ENCODE measurements at places on chromosomes 7 and 10.

GRCh38 chr10:5752301-5752871, 60.8 kb downstream of the GDI2 start:
- no peak for ATAC-seq

GRCh38 chr7:19116121-19117090, 1.0 kb downstream of the TWIST1 start:
- peak; percentile 4 for ATAC-seq

DNA sequence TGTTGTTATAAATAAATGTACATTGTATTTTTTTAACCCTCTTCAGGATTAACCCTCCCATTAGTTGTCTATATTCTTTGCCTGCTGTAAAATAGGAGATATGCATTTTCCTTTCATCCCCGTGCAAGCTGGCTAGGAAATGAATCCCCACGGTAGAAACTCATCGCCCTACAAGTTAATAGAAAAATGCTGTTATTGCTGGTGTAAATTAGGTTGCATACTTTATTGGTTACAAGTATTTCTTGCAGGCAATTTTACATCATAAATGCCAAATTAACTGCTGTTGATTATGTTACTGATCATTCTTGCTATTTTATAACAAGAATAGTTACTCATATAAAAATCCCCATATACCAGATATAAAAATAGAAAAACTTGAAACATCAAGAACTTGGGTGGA, 454.2 kb upstream of the KLF6 start:
- no peak for ATAC-seq

GRCh38 chr7:99218406-99219184, 10.7 kb upstream of the KPNA7 start:
- ATAC-seq = no peak

DNA sequence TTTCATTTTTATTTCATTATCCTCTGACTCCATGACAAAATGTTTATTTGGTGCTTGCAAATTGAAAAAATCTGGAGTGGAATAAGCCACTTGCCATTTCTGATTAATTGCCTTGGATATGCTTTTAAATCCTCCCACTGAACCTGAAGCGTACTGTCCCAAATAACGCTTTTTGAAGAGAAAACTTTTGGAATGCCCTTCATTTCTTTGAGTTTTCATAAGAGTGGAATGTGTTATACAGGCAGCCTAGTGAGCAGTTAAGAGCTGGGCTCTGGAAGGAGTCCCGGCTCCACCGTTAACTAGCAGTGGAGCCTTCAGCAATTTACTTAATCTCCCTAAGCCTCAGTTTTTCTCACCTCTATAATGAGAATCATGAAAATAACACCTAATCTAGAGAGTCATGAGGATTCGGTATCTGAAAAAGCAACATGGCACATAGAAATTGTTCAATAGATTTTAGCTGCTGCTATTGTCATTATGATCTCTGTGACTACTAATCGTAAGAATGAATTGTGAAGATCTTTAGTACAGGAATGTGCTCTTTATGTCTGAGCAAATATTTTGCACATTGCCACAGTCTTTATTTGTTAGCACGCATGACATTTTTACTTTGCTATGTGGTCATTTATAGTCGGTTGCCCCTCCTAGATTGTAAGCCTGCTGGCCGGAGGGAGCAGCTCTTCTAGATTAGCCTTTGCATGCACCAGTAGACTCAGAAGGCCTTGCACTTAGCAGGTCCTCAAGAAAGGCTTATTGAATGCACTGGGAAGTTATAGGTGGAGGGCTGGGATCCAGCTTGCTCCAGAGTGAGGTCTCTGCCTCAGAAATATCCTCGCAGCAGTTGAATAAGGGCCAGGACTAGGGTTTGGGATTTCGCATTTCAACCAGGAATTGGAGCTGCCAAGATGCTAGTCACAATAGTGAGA, 59.4 kb downstream of the PLCE1 start:
- no peak for ATAC-seq

DNA sequence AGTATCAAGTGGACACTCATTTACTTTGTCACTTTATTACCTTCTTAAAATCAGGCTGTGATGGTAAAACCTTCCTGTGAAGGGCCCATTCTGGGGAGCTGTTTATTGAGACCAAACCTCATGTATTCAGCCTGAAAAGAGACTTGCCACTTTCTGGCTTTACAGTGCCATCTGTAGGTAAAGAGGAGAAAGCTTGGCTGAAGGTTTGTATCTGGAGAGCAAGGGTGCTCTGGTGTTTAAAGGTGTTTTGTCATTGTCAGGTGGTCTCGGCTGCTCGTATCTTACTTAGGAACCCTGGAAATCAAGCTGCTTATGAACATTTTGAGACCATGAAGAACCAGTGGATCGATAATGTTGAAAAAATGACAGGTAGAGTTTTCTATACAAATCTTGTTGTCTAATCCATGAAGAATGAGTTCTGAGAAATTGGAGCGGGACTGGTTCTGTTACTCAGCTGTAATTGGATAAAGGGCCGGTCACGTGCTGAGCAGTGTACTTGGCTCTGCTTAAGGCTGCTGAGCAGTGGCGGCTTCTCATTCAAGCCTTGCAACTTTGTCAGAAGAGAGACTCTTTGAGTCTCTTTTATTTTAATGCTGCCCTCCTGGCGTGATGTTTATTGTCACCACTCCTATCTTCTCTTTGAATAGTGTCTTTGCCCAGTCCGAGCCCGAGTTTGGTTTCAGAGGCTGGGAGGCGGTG, 46.9 kb downstream of the AP3M1 start:
- ATAC-seq = no peak

DNA sequence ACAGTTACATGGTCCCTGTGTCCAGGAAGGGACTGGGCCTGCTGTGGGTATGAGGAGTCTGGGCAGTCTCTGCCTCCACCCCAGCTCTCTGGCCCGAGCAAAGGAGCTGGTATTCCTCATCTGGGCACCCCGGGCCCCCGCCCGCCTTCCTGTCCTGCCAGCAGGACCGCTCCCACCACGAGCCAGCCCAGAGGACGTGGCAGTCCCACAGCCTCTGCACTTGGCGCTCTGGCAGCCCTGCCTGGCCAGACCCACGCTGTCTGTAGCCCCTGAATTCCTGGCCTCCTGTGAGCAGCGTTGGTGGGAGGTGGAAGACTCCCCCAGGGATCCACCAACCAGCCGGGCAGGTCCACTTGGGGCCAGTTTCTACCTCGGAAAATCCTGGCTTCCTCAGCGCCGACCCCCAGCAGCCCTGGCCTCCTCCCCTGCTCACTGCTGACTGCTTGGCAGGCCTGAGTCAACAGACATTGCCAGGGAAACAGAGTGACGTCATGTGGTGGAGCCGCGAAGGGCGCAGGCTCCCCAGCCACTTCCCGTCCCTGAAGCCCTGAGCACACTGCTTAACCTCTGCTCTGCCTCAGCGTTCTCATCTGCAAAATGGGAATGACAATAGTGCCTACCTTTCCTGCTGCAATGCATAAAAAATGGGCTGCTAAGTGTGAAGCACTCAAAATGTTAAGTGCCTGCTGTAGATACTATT, 21.6 kb upstream of the LIMK1 start:
- peak; percentile 93 for ATAC-seq

DNA sequence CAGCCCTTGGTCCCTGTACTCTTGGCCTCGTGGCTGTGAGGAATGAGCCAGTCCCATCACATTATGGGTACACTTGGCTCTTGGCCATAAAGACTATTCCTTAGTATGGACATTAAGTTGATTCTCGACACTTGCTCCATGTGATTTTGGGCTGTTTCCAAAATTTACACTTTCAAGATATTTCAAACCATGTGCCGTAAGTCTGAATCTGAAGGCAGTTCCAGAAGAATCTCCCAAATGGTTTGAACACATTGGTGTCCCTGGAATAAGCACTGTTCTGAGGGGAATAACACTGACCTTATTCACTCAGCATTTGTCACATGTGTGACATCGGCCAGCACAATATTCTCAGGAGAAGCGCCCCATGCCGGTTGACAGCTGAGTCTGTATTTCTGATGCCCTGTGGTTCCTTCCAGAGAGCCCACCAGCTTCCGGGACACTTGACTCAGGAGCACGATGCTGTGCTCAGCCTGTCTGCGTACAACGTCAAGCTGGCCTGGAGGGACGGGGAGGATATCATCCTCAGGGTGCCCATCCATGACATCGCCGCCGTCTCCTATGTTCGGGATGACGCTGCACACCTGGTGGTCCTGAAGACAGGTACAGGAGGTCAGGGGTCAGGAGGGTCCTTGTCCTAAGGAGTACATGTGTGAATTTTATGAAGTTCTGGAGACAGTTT, 24.6 kb downstream of the NACAD start:
- no peak for ATAC-seq

DNA sequence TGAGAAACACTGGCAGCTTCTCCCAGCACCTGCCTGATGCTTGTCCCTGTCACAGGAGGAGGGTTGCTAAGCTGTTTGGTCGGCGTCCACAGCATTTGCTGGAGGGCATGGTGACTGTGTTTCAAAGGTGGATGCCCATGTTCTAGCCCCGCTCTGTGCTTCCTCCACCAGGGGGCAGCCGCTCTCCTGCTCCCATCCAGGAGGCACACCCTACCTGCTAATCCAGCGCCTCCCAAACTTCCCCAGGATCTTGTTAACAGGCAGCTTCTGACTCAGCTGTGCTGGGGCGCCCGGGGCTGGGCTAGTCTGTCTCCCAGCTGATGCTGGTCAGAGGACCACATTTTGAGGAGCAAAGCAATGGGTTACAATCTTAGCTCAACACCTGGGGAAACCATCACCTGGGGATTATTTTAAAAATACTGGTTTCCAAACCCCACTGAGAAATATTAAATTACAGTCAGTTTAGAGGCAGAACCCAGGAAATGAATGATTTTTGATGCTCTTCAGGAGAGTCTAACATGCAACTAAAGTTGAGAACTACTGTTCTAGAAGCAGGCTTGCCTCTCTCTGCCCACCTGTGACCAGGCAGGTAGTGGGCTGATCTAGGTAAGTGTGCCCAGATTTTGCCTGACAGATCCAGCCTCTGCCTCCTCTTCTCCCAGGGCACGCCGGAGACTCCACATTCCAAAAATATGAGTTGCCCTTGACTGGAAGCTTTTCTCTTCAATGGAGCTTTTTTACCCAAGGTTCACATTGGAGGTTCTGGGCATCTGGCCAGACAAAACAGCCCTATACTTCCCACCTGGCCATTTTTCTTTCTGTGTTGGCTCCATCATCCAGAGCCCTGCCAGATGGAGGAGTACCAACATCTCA, 92.7 kb upstream of the GPR26 start:
- ATAC-seq = no peak

DNA sequence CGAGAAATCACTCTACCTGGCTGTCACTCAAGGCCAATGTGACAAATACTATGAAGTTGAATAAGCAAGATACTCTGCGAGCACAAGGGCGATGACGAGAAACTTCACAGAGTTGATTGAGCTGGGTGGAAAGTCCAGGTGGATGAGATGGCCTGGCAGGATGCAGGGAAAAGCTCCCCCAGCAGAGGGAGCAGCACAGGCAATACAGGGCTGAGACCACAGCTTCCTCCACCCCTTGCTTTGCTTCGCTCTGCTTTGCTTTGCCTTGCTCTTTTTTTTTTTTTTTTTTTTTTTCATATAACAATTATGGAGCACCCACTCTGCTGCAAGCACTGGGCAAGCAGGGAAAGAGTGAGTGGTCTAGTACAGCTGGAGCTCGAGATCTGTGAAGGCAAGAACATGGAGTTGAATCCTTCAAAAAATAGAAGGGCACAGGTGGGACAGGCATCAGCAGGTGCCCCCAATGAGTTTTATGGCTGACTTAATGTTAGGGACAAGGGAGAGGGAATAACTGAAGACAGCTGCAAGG, 88.3 kb downstream of the CABCOCO1 start:
- ATAC-seq = peak; percentile 65

DNA sequence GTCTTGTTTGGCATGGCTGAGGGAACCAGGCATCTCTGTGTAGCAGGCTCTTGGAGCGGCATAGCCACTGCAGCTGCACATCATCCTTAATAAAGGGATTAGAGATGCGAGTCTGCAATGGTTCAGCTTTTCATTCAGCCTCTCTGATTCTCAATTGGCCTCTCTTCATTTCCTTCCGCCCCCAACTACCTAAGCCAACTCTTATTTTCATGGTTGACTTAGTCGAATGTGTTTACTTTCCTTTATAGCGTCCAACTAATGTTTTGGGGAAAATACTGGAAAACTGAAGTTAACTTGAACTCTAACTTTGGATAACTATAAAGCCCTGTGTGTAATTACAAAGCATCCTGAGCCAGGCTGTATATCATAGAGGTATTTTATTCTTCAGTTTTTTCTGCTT, 202.2 kb upstream of the KIAA1217 start:
- ATAC-seq = no peak

- ATAC-seq = peak; percentile 62
These were observed 56.7 kb downstream of the ZMYND11 start for GRCh38 chr10:191703-192518.

DNA sequence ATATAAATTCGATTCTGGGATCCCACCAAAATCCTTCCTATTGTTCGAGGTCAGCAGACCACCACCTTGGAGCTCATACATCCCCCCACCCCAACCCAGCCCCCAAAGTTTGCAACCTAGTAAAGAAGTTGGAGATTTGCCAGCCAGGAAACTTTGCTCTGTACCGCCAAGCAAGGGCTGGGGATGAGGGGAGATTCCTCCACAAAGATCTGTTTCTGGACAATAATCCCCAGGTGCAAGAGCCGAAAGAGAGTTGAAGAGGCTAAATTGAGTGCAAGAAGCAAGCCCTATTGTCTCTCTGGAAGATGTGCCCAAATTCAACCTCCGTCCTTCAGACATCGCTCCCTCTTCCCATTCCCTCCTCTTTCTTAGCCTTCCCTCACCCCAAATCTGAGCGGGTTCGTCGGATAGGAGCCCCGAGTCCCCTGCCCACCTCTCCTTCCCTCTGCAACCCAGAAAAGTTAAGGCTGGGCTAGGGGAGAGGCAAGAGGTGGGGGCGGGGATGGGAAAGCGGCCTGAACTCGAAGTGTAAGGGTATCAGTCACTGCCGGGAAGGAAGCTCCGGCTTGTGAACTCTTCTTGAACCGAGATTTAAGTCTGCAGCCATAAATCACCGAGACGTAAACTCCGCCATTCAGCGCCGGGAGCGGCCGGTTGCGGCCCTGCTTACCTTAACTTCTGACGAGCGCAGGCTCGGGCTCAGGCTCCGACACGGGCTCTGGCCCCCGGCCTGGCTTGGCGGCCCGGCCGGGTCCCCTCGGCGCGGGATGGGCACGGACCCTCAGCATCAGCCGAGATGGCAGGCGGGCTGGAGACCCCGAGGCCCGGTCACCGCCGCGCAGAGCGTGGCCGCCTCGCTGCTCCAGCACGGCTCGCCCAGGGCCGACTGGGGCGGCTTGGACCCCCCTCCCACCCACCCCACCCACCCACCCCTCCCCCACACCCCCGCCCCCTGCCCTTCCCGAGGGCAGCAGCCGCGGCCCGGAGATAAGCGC, 10.8 kb upstream of the HOXA2 start:
- peak; percentile 2 for ATAC-seq

All from gastroesophageal sphincter (tissue), 4 donors.